Tibial nerve (tissue), 4 donors: ENCODE measurements at places on chromosomes 2 and 18. TPM values are rescaled to one million over a fixed set of nuclear protein-coding genes. Genes with fewer than 3 reads are reported as not detected.

NYAP2 gene
- not detected for total RNA-seq

FIGN gene
- total RNA-seq: 17.7 TPM

IKZF2 gene
- 12.1 TPM for total RNA-seq

ANKRD30B gene
- total RNA-seq: 17.4 TPM

HSBP1L1 gene
- total RNA-seq: 31.6 TPM

LIMS3 gene
- 2.1 TPM for total RNA-seq

CKAP2L gene
- total RNA-seq: not detected

LRRC30 gene
- total RNA-seq: not detected

CPLX4 gene
- total RNA-seq: not detected

TUBB8B gene
- total RNA-seq: not detected

CNDP1 gene
- total RNA-seq: not detected

RMND5A gene
- 41.8 TPM for total RNA-seq

ERFE gene
- not detected for total RNA-seq

EFR3B gene
- 7.1 TPM for total RNA-seq

RIT2 gene
- total RNA-seq: not detected

NCOA1 gene
- total RNA-seq: 59.0 TPM

UGT1A10 gene
- not detected for total RNA-seq

FBXO41 gene
- total RNA-seq: 7.2 TPM
